ENCODE measurements at places on chromosomes 12 and 14. TPM values are rescaled to one million over a fixed set of nuclear protein-coding genes. Genes with fewer than 3 reads are reported as not detected.
A peak's percentile ranks its signal among the peaks of the same experiment; 100 is the strongest.

GRCh38 chr12:57008178-57008577 is 1.8 kb upstream of the ZBTB39 start:
- DNase-seq, result peak; percentile 16

- DNase-seq, result no peak
These were observed 573.8 kb upstream of the TBX3 start for GRCh38 chr12:115257791-115258190.

DNA sequence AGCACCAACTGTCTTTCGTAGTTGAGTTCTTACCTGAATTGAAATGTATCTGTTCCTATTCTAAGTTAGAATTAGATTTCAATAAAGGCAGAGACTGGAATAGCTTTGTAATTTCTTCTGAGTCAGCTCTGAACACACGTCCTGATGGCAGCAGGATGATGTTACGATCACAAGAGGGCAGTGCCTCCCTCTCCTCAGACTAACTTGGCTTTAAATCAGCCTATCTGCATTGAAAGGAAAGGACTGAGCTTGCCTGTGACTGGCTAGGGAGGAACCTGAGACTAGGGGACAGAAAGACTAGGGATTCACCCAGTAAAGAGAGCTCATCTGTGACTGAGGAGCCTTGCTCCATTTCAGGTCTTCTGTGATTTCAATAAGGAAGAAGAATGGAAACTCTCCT is 323.7 kb upstream of the OR4E1 start:
- no peak for DNase-seq

- no peak for DNase-seq
These were observed 495.1 kb downstream of the EGLN3 start for GRCh38 chr14:33455654-33456345.

DNA sequence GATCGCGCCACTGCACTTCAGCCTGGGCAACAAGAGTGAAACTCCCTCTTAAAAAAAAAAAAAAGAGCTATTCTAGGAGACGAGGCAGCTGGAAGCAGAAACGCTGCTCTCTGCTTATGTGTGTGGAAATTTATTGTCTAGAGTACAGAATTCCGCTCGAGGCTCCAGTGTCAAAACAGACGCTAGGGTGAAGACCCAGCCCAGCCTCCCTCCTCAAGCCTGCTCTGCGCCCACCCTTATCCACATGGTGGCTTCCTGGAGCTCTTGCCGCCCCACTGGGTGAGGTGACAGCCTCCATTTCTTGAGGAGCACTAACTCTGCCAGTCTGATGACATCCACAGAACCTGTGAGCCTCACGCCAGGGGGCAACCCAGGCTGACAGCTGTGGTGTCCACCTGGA is 49.5 kb upstream of the DLK1 start:
- no peak for DNase-seq

DNA sequence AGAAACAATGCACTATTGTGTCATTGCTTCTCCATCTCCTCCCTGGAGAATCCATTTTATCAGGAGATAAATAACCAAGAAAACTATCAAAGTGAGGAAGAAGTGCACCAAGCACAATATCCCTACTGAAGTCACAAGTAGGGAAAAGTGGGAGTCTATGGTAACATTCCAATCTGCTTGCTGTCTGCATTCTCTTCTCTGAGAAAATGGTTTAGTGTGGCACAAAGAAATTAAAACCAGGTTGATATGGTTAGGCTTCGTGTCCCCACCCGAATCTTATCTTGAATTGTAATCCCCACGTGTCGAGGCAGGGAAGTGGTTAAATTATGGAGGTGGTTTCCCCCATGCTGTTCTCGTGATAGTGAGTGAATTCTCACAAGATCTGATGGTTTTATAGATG is 209.7 kb downstream of the PRKD1 start:
- no peak for DNase-seq

- no peak for DNase-seq
These were observed 87.3 kb downstream of the TTC7B start for GRCh38 chr14:90728951-90729350.

DNA sequence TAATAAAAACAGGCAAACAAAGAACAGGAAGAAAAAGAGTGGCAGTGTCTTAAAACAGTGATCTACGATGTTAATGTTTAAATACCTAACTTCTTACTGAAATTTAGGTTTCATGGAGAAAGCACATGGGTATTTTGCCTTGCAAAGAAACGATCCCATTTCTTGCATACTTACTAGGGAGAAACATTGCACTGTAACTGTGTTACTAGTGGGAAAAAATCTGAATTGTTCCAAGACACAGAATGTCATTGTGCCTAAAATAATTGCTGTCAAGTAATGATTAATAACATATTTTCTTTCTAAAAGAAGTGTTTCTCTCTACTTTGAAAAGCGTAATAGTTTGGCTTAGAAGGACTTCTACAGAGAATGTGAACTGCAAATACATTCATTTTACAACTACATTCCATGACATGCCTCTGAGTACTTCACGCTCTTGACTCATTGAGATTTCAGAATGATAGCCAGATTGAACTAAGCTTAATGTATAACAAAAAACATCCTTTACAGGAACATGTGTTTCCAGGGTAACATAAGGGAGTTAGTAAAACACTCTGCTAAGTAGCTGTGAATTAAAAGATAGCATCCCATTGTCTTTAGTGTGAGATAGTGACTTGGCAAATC is 256.2 kb upstream of the CPNE8 start:
- no peak for DNase-seq

DNA sequence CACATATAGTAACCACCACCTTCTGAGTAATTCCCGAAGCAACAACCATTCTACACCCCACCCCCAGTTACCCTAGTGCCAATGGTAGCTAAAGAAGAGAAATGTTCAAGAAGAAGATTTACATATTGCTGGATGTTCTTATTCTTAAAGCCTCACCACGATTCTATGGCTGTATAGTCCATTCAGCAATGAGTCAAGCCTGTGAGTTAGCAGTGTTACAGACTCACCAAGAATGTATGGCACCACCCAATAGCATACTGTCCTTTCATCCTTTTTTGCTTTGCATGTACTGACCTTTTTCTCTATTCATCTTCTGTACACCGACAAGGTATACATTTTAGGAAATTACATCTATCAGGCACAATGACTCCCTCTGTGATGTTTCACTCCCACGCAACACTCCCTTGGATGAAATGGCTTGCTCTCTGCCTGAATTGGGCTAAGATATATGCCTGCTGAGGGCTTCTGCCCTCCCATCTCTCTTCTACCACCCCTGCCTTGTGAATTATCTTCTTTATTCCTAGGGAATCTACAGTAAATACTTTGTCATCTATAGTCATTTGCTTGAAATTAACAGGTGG is 945.8 kb downstream of the DIO2 start:
- DNase-seq, result no peak

DNA sequence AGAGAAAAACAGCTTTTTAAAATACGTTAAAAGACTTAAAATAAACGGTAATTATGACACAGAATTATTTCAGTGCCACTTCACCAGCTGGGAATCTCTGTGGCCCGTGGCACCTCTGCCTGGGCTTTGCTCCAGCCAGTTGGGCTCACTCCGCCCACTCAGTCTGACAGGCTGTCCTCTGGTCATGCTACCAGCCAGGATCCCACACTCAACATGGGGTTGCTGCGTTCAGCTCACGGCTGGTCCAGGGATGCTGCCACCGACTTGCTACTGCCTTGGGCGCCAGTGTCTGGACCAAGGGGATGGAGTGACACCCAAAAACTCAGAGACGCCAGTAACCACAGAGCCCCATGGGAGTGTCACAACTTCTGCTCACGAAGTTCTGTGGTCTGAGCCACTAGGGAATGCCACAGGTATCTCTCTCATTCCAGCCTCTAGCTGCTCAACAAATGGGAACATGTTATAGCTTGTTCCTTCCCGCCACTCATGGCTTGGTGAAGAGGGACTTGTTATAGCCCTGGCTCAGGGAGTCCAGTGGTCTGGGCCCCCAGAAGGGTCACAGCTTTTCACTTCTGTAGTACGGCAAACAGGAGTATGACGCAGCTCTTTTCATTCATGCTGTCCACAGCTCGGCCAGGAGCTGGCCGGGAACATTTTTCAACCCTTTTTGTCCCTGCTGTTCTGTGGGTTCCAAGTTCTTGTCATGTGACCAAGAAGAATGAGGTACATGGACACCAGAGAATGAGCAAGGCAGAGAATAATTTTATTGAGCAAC is 23.4 kb upstream of the ATXN7L3B start:
- no peak for DNase-seq

DNA sequence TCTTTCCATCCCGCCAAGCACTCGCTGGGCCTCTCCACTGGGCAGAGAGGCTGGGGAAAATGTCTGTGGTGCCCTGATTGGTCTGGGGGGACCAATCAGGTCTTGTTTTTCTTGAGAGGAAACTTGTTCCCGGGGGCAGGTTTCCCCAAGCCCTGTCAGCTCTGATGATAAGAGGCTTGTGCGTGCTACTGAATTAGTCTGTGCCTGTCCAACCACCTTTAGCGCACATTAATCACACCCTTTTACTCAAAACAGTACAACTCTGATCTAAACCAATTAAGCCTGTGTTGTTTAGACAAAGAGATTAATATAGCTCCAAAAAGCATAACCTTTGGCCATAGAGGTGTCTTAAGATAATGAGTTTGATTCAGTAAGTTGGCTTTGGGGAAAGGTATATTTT is 580.4 kb downstream of the VRK1 start:
- DNase-seq, result no peak

DNA sequence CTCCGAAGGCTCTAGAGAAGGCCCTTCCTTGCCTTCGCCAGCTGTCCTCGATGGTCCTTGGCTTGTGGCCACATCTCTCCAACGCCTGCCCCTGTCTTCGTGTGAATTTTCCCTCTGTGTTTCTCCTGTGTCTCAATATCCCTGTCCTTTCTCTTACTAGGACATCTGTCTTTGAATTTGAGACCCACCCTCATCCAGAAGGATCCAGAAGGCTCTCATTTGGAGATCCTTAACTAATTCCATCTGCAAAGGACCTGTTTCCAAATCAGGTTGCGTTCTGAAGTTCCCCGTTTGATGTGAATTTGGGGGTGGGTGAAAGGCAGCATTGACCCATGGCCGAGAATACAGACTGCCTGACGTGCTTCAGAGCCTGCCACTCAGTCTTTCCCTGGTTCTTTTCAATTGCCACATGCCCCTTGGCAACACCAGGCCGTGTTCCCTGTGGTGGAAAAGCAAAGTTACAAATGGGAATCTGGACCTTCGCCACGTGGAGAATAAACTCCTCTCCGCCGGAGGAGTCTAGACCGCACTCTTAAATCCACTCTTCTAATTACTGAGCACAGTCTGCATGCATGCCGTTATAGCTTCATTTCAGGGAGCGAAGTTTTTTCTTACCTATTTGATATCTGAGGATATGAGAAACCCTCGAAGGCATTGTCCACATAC is 158.8 kb downstream of the TMEM132C start:
- no peak for DNase-seq

GRCh38 chr14:90714811-90715210 is 101.4 kb downstream of the TTC7B start:
- DNase-seq, result no peak

- peak; percentile 65 for DNase-seq
These were observed 41.6 kb downstream of the UBE3B start for GRCh38 chr12:109518820-109519665.

GRCh38 chr12:116060764-116061163 is 216.7 kb downstream of the MED13L start:
- no peak for DNase-seq

- DNase-seq, result no peak
These were observed 98.3 kb upstream of the CPNE8 start for GRCh38 chr12:39003541-39004155.

GRCh38 chr12:5967645-5968415 is 22.8 kb upstream of the ANO2 start:
- no peak for DNase-seq

GRCh38 chr12:3186546-3187215 is 109.5 kb downstream of the TSPAN9 start:
- no peak for DNase-seq

GRCh38 chr14:69005432-69006148 is 26.5 kb upstream of the ACTN1 start:
- DNase-seq, result no peak

The C14orf93 gene
- total RNA-seq, result 5.2 TPM

The BMAL2 gene
- 12.9 TPM for total RNA-seq

The ASCL1 gene
- total RNA-seq, result 14.0 TPM

The CFAP251 gene
- total RNA-seq, result 12.4 TPM

The PFDN5 gene
- total RNA-seq, result 236 TPM

The SIVA1 gene
- 16.9 TPM for total RNA-seq

The A2M gene
- 61.8 TPM for total RNA-seq

The DBX2 gene
- 0.73 TPM for total RNA-seq

The HHIPL1 gene
- total RNA-seq, result 4.3 TPM

The FOXA1 gene
- total RNA-seq, result not detected

The ACIN1 gene
- total RNA-seq, result 111 TPM

Data from cerebellum (tissue), 4 donors.